RPMI7951 (cell line): ENCODE measurements at places on chromosomes 1 and 21.

DNA sequence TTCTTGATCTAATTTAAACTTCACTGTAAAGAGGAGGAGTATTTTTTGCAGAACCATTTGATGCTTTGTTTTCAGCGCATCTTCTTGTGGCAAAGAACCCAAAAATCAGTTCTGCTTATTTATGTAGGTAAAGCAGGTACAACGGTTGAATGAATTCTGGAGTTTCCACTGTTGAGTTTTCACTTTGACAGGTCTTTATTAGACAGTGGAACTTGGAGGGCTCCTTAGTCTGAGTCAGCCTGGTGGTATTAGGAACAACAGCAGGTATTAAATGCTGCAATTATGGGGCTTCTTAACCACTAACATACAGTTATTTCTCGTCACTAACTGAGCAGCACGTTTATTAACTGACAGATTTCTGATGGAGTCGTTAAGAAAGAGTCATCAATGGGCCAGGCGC is 1.2 kb downstream of the LRIG2 start:
- DNase-seq = peak; percentile 8

DNA sequence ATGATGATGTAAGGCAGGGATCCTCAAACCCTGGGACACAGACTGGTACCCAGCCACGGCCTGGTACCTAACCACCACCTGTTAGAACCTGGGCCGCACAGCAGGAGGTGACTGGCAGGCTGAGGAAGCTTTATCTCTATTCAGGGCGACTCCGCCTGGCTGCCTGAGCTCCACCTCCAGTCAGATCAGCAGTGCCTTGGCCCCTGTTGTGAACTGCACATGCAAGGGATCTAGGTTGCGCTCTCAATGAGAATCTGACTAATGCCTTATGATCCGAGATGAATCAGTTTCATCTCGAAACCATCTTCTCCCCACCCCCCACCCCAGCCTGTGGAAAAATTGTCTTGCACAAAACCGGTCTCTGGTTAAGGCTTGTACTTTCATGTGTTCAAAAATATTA is 4.2 kb downstream of the RNPC3 start:
- DNase-seq = peak; percentile 7

GRCh38 chr1:148385371-148386030 is 97.6 kb downstream of the PPIAL4G start:
- DNase-seq = no peak

- no peak for DNase-seq
These were observed 64.2 kb upstream of the SH3GLB1 start for GRCh38 chr1:86640161-86640670.

DNA sequence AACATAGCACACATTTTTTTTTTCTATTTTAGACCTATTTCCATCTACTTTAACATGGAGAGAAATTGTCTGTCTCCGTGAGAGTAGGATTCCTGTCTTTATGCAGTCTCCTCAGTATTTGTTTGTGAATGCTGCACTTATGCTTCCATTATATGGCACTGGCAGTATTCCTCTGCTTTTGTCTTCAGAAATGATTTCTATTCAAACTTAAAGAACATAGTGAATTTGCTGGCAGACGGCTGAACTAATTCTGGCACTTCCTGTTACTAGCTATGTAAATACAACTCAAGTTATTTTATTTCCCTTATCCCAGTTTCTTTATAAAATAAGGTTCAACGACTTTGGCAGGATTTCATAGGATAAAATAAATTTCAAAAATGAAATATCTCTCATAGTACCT is 45.3 kb downstream of the KCTD3 start:
- no peak for DNase-seq

DNA sequence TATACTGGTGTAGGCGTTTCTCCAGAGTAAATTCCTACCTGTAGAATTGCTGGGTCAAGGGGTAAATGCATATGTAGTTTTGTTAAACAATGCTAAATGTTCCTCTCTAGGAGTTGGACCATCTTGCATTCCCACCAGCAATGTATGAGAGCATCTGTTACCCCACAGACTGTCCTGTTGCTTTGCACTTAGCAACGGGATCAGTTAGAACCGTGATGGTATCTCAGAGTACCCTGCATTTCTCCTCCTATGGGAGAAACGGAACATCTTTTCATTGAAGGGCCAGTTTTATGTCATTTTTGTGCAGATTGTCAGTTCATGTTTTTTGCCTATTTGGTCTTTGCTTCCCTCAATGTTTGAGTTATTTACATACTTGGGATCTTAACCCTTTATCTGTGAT is 18.0 kb upstream of the RIPPLY3 start:
- no peak for DNase-seq

DNA sequence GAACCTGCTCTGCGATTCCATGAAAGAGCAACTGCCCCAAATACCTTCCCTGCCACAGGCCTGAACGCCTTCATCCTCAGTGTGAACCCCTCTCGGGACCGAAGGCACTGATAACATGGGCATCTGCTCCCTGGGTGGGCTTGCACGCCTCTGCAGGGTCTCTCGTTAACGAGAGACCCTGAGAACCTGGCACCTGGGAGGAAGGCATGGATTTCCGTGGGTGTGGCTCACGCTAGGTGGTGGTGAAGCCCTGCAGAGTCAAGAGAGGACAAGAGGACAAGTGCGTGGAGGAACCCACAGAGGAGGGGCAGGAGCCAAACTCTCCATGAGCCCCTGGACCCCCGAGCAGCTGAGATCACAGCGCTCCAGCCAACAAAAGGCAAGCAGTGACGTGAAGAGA is 26.8 kb upstream of the COL6A2 start:
- DNase-seq = no peak

- DNase-seq = no peak
These were observed 29.3 kb downstream of the KRTAP10-1 start for GRCh38 chr21:44510508-44511218.

- peak; percentile 97 for DNase-seq
These were observed 203.0 kb downstream of the TOMM20 start for GRCh38 chr1:234925440-234926263.

GRCh38 chr1:57033222-57034001 is 67.6 kb upstream of the C8B start:
- DNase-seq = no peak

DNA sequence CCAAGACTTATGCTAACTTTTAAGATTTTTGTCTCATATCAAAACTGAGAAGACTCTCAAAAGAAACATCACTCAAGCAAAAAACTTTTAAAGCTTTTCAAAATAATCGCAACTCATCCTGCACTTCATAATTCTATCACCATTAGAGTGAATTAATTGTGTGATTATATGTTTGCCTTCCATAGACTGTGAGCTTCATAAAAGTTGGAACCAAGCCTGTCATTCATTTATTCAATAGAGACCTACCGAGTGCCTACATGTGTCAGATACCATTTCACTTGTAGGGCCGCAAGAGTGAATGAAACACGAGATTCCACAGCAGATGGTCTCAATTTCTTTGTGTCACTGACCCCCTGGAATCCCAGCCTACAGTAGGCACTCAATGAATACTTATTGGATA is 106.4 kb downstream of the RHOU start:
- DNase-seq = no peak

DNA sequence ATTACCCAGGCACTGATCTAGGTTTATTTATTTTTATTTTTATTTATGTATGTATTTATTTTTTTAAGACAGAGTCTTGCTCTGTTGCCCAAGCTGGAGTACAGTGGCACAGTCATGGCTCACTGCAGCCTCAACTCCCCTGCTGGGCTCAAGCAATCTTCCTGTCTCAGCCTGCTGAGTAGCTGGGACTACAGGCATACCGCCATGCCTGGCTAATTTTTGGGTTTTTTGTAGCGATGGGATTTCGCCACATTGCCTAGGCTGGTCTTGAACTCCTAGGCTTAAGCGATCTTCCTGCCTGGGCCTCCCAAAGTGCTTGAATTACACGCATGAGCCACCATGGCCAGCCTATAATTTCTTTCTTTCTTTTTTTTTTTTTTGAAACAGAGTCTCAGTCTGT is 9.4 kb downstream of the PHACTR4 start:
- no peak for DNase-seq

GRCh38 chr1:186804679-186805078 is 24.1 kb upstream of the PLA2G4A start:
- DNase-seq = no peak

- DNase-seq = no peak
These were observed 544.8 kb downstream of the NUF2 start for GRCh38 chr1:163866564-163866963.

DNA sequence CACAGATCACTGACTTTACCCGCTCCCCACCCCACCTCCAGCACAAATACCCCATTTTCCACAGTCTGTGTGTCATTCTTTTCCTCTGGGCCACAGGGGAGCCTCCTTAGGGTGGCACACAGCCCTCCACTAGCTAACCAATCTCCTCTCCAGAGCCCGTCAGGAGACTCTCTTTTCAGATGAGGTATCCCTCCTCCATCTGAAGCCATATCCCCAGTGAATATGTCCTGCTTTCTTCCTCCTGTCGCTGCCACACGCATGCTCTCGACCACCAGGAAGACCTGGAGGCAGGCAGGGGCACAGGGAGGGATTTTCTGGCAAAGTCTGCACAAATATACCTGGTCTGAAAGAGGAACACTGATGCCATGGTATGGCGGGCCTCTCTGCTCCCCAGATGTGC is 635 bp downstream of the ZNF648 start:
- DNase-seq = no peak

DNA sequence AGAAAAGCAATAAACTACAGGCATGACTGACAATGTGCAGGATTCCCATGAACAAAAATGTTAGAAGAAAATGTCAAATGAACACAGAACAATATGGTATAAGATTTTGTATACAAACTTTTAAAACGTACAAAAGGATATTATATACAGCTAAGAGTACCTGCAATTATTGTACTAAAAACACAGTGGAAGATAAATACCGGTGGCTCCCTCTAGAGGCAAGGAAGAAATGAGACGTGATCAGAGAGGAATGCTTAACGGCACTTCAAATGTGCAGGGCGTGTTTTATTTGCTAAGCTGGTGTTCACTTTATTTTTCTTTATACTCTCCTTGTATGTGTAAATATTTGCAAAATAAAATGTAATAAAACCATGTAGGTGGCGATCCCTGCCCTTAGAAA is 191.8 kb upstream of the SAMSN1 start:
- peak; percentile 3 for DNase-seq

DNA sequence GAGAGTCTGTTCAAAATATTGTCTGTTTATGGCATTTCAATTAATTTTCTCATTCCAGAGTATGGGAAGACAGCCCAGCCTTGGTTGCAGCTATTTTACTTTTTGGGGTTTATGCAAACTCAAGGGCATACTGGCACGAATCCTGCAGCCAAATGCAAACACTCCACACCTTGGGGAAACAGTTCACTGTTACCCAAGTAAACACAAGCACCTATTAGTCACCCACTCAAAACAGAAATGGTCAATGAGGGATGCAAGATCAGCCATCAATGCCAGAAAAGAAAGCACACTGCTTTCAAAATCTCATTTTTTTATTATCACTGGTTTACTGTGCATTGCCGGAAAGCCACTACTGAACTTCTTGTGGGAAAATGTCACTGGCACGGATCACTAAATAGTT is 170.6 kb downstream of the RUNX1 start:
- no peak for DNase-seq

- DNase-seq = no peak
These were observed 195.7 kb upstream of the PTBP2 start for GRCh38 chr1:96525657-96526557.

- no peak for DNase-seq
These were observed 387.2 kb upstream of the DUSP10 start for GRCh38 chr1:222129041-222129440.

DNA sequence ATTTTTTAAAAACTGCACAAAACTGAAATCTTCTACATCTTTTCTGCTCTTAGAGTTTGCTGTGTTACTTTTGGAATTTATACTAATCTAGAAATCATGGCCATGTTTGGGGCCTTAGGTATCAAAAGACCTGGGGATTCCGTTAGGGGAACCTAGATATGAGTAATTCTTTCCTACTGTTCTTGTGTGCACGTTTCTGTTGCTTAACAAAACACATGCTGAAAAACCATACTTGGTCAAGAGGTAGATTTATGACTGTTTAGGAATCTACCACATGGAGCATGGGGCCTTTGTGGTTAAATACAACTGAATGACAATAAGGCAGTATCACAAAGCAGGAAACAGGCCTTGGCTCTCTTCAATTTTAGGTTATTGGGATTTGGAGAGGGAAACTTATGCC is 291.9 kb upstream of the USP25 start:
- peak; percentile 59 for DNase-seq

DNA sequence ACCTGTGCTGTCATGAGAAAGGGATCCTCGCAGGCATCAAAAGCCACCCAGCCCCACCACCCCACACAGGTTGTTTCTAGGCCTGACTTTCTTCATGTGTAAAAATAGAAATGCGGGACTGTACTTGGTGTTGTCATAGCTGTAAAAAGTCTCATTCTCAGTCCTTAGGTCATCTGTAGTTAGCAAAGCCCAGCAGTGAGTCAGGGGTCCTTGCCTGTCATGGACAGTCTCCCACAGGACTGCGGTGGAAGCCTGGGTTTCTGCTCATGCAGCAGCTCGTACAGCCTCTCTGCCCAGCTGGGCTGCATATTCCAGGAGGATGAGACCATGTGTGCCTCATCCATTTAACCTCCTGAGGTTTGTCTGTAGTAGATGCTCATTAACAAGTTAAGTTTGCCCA is 58.2 kb downstream of the MRPS6 start:
- no peak for DNase-seq

- no peak for DNase-seq
These were observed 22.7 kb downstream of the SPOCD1 start for GRCh38 chr1:31793086-31793485.

GRCh38 chr1:18144916-18145647 is 37.5 kb downstream of the IGSF21 start:
- DNase-seq = no peak

- DNase-seq = no peak
These were observed 96.2 kb downstream of the RNF220 start for GRCh38 chr1:44501047-44501890.

DNA sequence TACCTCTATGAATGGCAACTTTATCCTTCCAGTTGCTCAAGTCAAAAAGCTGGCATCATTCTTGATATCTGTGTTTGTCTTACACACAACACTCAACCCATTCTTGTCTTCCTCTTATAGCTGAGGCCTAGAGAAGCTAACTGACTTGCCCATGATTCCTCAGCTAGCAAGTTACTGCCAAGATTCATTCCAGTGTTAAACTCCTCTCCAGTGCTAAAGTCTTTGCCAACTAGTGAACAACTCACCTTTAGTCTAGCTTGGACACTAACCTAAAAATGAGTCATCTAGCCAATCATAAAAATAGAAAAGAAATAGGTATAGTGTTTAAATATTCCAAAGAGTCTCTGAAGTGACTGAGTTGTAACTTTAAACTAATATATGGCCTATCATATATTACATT is 45.6 kb upstream of the RGS2 start:
- DNase-seq = no peak

DNA sequence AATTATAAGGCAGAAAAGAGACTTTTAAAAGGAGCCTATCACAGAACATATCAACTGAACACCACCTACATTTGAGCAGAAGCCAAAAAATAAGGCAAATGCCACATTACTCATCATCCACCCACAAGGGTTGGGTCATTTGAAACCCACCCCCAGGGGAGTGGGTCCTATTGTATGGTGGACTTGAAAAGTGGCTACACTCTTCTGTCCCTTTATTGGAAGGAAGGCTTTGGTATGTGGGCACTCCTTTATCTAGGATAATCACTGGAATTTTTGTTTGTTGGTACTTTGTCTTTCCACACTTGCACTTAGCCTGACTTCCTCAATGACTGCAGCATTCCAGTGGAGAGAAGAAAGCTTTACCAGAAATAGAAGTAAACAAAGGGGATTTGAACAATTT is 157.2 kb upstream of the COL11A1 start:
- peak; percentile 28 for DNase-seq

GRCh38 chr1:47424336-47424982 is 8.4 kb downstream of the FOXE3 start:
- DNase-seq = peak; percentile 54

- peak; percentile 74 for DNase-seq
These were observed 10.5 kb downstream of the SLC2A1 start for GRCh38 chr1:42947965-42948732.

- no peak for DNase-seq
These were observed 14.4 kb downstream of the PLOD1 start for GRCh38 chr1:11948822-11949458.
